ENCODE measurements at places on chromosomes 13 and 19. TPM values are rescaled to one million over a fixed set of nuclear protein-coding genes. Genes with fewer than 3 reads are reported as not detected.

Gene POLRMT
- total RNA-seq: 61.4 TPM

Gene LRRC8E
- total RNA-seq: 15.3 TPM

Gene SLC46A3
- total RNA-seq: 23.4 TPM

Gene PLIN3
- total RNA-seq: 104 TPM

Gene ERCC5
- total RNA-seq: 68.7 TPM

Gene CCNA1
- total RNA-seq: 0.41 TPM

All from adrenal gland (tissue), 19 donors.